ENCODE measurements at places on chromosomes 11 and 22. TPM values are rescaled to one million over a fixed set of nuclear protein-coding genes. Genes with fewer than 3 reads are reported as not detected.

- no peaks in the 10 kb centered on the region for H3K27me3 ChIP-seq
- H3K36me3 ChIP-seq, result no peaks in the 10 kb centered on the region
- no peak overlapping the region for H3K27ac ChIP-seq
- no peaks in the 10 kb centered on the region for H3K4me1 ChIP-seq
These were observed 630.4 kb downstream of the METTL15 start for GRCh38 chr11:28738549-28738948.

GRCh38 chr22:35622191-35622913 is 5.2 kb upstream of the MB start:
- peaks cover 36% of the 10 kb centered on the region for H3K27me3 ChIP-seq
- H3K4me1 ChIP-seq, result peaks cover 7% of the 10 kb centered on the region
- peaks cover 2% of the 10 kb centered on the region for H3K36me3 ChIP-seq
- no peak overlapping the region for H3K4me3 ChIP-seq

- H3K27me3 ChIP-seq, result no peaks in the 10 kb centered on the region
- peaks cover 27% of the 10 kb centered on the region for H3K36me3 ChIP-seq
- no peak overlapping the region for H3K27ac ChIP-seq
- H3K4me1 ChIP-seq, result peaks cover 3% of the 10 kb centered on the region
- no peak for DNase-seq
These were observed 131.9 kb downstream of the WNT7B start for GRCh38 chr22:45845076-45845487.

Gene UBXN1
- 203 TPM for total RNA-seq

DNA sequence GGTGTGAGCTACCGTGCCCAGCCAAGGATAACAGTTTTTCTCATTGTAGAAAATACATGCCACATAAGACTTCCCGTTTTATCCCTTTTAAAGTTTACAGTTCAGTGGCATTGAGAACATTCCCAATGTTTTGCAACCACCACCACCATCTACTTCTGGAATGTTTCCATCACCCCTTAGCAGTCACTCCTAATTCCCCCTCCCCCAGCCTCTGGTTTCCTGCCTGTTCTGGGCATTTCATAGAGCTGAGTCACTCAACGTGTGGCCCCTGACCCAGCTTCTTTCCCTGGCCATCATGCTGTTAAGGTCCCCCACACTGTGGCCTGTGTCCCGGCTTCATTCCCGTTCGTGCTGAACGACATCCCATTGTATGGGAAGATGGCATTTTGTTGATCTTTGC is 30.7 kb downstream of the FGF4 start:
- no peak overlapping the region for H3K27ac ChIP-seq
- DNase-seq, result no peak
- no peak overlapping the region for H3K4me3 ChIP-seq
- H3K4me1 ChIP-seq, result peaks cover 3% of the 10 kb centered on the region
- H3K27me3 ChIP-seq, result peaks cover 42% of the 10 kb centered on the region

- no peak overlapping the region for H3K27ac ChIP-seq
- H3K27me3 ChIP-seq, result peaks cover 34% of the 10 kb centered on the region
- DNase-seq, result no peak
These were observed 24.8 kb upstream of the CALCB start for GRCh38 chr11:15048616-15049015.

DNA sequence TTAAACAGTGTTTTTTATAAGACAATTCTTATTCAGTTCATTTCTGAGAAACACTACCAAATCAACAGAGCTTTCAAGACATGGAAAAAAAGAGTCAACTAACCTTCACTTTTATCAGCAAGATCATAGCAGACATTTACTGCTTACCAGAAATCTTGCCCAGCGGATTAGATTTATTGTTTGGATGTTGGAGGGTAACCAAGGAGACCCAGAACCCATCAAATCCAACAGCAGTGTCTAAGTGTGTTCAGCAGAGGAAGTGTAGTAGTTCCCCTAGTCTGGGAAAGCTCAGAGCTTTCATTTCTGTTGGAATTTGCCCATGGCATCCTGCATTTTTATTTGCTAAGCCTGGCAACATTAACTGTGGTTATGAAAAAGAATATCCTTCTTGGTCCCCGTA is 2.4 kb upstream of the PGM2L1 start:
- no peaks in the 10 kb centered on the region for H3K27me3 ChIP-seq
- no peak overlapping the region for H3K4me3 ChIP-seq
- no peak overlapping the region for H3K27ac ChIP-seq
- H3K4me1 ChIP-seq, result peaks cover 13% of the 10 kb centered on the region
- peaks cover 5% of the 10 kb centered on the region for H3K36me3 ChIP-seq

Gene BLID
- total RNA-seq, result not detected

- H3K27ac ChIP-seq, result no peak overlapping the region
- H3K4me3 ChIP-seq, result no peak overlapping the region
- peaks cover 19% of the 10 kb centered on the region for H3K27me3 ChIP-seq
- no peaks in the 10 kb centered on the region for H3K4me1 ChIP-seq
- no peaks in the 10 kb centered on the region for H3K36me3 ChIP-seq
These were observed 28.7 kb downstream of the AMOTL1 start for GRCh38 chr11:94796863-94797262.

- no peaks in the 10 kb centered on the region for H3K4me1 ChIP-seq
- H3K4me3 ChIP-seq, result no peak overlapping the region
- no peak for DNase-seq
- H3K27me3 ChIP-seq, result peaks cover 39% of the 10 kb centered on the region
- H3K27ac ChIP-seq, result no peak overlapping the region
- H3K36me3 ChIP-seq, result peaks cover 3% of the 10 kb centered on the region
These were observed 3.9 kb downstream of the SPATA19 start for GRCh38 chr11:133841279-133842043.

- peaks cover 2% of the 10 kb centered on the region for H3K4me1 ChIP-seq
- no peak overlapping the region for H3K4me3 ChIP-seq
- DNase-seq, result no peak
- no peaks in the 10 kb centered on the region for H3K27me3 ChIP-seq
- peak overlapping the region; percentile 67 for H3K27ac ChIP-seq
These were observed 7.9 kb downstream of the TIGD3 start for GRCh38 chr11:65362320-65362931.

Data from T-helper 17 cell (primary cell).